Purkinje cell (primary cell): ENCODE measurements at places on chromosomes 2 and 18. TPM values are rescaled to one million over a fixed set of nuclear protein-coding genes. Genes with fewer than 3 reads are reported as not detected.

Gene SFTPB
- polyA plus RNA-seq, result not detected in 2 replicates

Gene PDE1A
- 16.7 and 24.6 TPM in 2 replicates for polyA plus RNA-seq

Gene TUBA3E
- 0.20 TPM in 1 of 2 replicates, not detected in the other for polyA plus RNA-seq

Gene GREB1
- polyA plus RNA-seq, result 0.32 and 1.4 TPM in 2 replicates

Gene CXCR1
- not detected in 2 replicates for polyA plus RNA-seq

Gene KCNE4
- polyA plus RNA-seq, result not detected in 2 replicates

Gene KRTCAP3
- 2.8 and 12.7 TPM in 2 replicates for polyA plus RNA-seq

Gene RBM44
- 0.35 and 0.52 TPM in 2 replicates for polyA plus RNA-seq

Gene DPP10
- polyA plus RNA-seq, result 196 and 219 TPM in 2 replicates

Gene PDE11A
- not detected in 2 replicates for polyA plus RNA-seq

Gene IGFBP5
- 2.0 and 5.2 TPM in 2 replicates for polyA plus RNA-seq

Gene CGREF1
- polyA plus RNA-seq, result 28.9 and 37.0 TPM in 2 replicates

Gene ACKR3
- polyA plus RNA-seq, result 0.56 TPM in 1 of 2 replicates, not detected in the other

Gene ESPNL
- not detected in 2 replicates for polyA plus RNA-seq

Gene TP53I3
- polyA plus RNA-seq, result 0.24 and 1.3 TPM in 2 replicates
